Heart left ventricle (tissue), 16 donors: ENCODE measurements at places on chromosomes 5 and 9. TPM values are rescaled to one million over a fixed set of nuclear protein-coding genes. Genes with fewer than 3 reads are reported as not detected.
A peak's percentile ranks its signal among the peaks of the same experiment; 100 is the strongest.

DNA sequence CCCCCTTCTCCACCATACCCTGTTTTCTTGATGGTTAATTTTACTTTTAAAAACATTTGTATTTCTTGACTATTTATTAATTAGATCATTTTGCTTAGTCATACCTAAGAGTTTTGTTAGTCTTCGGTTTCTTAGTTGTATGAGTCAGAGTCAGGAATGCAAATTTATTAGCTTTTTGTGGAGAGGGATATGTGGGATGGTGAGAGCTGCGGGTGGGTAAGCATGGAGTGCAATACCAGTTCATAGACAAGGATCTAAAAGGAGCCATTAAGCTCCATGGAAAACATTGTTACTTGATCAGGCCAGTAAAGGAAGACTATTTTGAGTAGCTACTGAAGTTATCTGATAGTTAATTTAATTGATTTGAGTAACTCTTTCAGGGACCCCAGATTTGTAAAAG is 77.5 kb downstream of the ZSWIM6 start:
- H3K27me3 ChIP-seq: no peaks in the 10 kb centered on the region
- peaks cover 17% of the 10 kb centered on the region for H3K4me1 ChIP-seq
- no peak overlapping the region for H3K4me3 ChIP-seq
- DNase-seq: no peak
- H3K36me3 ChIP-seq: no peaks in the 10 kb centered on the region

DNA sequence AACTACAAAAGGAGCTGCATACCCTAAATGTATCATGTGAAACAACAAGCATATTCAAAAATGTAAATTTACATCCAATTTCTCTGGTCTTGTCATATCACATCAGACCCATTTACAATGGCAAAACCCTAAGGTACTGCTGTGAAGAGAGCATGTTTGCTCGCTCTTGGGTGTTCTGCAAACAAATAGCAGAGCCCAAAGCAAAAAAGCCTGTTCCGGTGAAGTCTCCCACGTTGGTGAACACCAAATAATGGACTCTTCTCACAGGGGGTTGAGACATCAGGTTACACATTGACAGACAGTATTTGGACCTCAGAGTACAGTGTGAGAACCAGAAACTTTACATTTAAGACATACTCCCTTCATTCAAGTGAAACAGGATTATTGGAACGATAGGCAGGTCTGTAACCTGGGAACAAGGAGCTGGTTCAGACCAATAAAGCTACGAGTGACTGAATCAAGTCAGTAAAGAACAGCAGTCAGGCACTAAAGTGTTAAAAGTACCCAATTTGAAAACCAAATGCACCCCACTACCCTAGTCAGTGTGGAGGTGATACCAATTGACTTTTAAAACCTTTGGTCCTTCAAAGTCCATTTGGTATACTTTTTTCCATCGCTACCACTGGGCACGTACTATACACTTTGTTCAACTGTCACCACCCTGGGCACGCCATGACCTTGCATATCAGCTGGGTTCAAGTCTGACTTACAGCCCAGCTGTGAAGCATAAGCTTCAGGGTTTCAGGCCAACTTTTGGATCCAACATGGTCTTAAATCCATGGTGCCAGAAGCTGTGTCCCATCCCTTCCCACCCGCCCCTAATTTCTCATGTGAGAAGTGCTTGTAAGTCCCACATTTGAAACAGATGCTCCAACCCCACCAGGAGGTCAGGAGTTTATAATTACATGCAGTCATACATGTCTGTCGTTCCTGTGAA is 36.4 kb downstream of the ETF1 start:
- H3K36me3 ChIP-seq: peaks cover 55% of the 10 kb centered on the region
- H3K27ac ChIP-seq: no peak overlapping the region
- H3K27me3 ChIP-seq: no peaks in the 10 kb centered on the region
- H3K4me1 ChIP-seq: peaks cover 20% of the 10 kb centered on the region
- no peak for DNase-seq

DNA sequence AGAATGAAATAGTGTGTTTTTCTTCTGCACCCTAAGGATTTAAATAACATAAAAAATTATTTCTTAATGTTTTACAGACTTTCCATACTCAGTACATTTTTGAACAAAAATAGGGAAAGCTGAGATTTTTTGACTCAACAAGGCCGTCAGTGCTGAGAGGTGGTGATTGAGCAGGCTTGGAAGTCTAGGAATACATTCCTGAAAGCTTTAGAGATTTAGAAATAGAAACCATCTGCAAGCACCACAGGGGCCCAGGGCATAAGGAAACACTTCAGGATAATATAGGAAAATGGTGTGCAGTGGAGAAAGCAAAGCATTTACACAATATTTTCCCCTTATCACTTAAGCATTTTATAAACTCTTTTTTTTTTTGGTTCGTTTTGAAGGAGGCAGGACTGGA is 5.2 kb downstream of the BASP1 start:
- no peaks in the 10 kb centered on the region for H3K36me3 ChIP-seq
- DNase-seq: no peak
- H3K27me3 ChIP-seq: peaks cover under 1% of the 10 kb centered on the region
- no peak overlapping the region for H3K27ac ChIP-seq
- H3K4me3 ChIP-seq: no peak overlapping the region

DNA sequence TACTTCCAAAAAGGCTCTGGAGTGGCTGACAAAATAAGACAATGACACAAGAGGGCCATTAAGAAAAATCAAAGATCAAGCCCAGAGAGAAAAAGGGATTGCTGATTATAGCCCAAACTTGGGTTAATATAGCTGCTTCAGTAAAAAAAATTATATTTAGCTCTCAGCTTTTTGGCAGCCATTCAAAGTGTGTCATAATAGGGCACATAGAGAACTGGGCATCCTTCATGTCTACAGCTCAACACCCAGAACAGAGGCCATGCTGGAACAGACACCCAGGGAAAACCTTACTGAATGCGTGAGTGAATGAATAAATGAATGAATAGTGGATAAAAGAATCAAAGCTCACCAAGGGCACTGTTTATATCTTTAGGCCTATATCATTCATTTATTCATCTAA is 110.1 kb downstream of the SLIT3 start:
- DNase-seq: no peak
- no peaks in the 10 kb centered on the region for H3K36me3 ChIP-seq
- no peak overlapping the region for H3K4me3 ChIP-seq

GRCh38 chr9:1292384-1292783 is 242.2 kb downstream of the DMRT2 start:
- no peak overlapping the region for H3K4me3 ChIP-seq
- H3K36me3 ChIP-seq: no peaks in the 10 kb centered on the region
- H3K27ac ChIP-seq: no peak overlapping the region
- H3K27me3 ChIP-seq: no peaks in the 10 kb centered on the region

DNA sequence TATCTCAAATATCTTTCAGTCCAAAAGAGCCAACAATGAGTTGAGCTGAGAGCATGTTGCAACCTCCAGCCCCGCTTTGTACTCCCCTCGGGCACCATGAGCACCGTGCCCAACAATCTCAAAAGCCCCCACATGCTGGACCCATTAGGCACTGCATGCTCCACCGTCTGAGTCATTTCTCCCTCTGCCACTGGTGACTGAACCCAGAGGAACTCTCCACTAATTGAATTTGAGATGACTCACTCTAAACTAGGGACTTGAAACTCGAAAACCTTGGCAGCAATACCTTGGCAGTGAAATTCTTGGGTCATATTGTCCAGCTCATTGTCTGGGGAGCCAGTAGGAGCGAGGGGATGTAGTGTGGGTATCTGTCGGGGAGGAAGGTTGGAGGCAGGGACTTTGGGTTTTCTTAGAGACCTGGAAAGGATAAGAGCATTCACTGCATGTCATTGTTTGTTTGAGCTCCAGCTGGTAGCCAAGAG is 49.9 kb upstream of the SLIT3 start:
- no peak overlapping the region for H3K27ac ChIP-seq
- no peak overlapping the region for H3K4me3 ChIP-seq
- no peaks in the 10 kb centered on the region for H3K4me1 ChIP-seq
- DNase-seq: peak; percentile 57

DNA sequence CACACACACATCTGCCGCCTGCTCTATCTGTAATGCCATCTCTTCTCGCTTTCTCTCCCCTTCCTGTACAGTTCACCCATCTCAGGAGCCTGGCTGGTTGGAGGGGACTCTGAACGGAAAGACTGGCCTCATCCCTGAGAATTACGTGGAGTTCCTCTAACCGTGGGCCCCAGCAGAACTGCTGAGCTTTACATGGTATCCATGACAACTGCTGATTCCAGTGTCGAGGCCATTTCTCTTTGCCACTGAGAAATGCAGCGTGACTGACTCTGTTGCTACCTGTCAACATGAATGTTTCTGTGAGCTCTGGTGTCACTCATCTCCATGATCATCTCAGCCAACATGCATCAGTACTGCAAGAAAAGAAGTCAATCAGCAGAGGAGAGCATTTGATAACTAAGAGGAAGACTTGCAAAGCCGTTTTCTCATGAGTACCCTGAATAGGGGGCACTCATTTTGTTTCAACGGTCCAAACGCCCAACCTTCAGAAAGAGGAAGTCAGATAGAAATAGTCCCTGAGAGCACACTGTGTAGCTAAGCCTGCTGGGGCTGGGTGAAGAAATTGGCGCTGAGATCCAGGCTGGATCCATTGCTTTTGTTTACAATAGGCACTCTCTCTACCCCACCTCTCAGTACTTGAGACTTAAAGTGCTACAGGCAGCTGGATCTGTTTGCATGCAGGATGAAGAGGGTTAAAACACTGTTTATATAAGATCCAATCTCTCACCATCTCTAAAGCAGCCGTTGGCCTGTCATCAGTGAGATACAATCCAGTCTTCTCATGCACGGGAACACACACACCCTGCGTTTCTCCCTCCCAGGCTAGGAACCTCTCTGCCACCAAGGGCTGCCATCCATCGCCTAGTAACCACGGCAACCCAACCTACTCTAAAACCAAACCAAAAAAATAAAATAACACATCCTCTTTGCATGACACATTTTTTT is 180.9 kb downstream of the NR3C1 start:
- H3K4me3 ChIP-seq: no peak overlapping the region
- peaks cover 12% of the 10 kb centered on the region for H3K4me1 ChIP-seq
- no peak for DNase-seq
- H3K36me3 ChIP-seq: no peaks in the 10 kb centered on the region
- H3K27ac ChIP-seq: no peak overlapping the region

- peaks cover 5% of the 10 kb centered on the region for H3K4me1 ChIP-seq
- peaks cover 21% of the 10 kb centered on the region for H3K36me3 ChIP-seq
- H3K27me3 ChIP-seq: no peaks in the 10 kb centered on the region
These were observed 55.1 kb downstream of the TLE1 start for GRCh38 chr9:81633952-81634854.

DNA sequence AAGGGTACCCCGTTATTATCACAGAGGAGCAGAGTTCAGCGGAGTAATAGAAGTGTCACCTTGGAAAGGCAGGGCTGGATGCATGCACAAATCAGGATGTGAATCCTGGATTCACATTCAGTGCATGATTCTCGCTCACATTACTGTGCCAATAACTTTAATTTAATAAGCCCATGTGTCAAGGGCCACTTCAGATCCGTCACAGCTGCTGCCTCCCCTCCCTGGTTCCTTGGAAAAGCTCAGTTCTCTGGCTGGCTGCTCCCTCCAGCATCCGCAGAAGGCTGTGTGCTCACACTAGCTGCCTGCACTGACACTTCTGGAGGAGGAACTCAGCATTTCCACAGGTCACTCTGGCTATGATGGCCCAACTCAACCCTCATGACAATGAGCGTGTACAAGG is 256.8 kb upstream of the ADAMTS16 start:
- no peaks in the 10 kb centered on the region for H3K27me3 ChIP-seq
- no peaks in the 10 kb centered on the region for H3K36me3 ChIP-seq
- H3K4me3 ChIP-seq: no peak overlapping the region
- no peaks in the 10 kb centered on the region for H3K4me1 ChIP-seq

DNA sequence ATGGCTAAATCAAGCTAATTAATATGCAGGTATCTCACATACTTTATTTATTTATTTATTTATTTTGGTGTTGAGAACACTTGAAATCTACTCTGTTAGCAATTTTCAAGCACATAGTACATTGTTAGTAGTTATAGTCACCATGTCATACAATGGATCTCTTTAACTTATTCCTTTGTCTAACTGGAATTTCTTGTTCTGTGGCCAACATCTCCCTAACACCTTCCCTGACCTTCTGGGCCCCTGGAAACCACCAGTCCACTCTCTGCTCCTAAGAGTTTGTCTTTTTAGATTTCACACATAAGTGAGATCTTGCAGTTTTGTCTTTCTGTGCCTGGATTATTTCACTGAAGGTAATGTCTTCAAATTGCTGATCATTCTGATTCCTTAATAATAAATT is 229.1 kb downstream of the SEMA5A start:
- DNase-seq: no peak
- peaks cover 2% of the 10 kb centered on the region for H3K36me3 ChIP-seq
- H3K27ac ChIP-seq: no peak overlapping the region
- no peaks in the 10 kb centered on the region for H3K4me1 ChIP-seq
- no peaks in the 10 kb centered on the region for H3K27me3 ChIP-seq

- H3K4me3 ChIP-seq: no peak overlapping the region
- no peak overlapping the region for H3K27ac ChIP-seq
- DNase-seq: no peak
- H3K4me1 ChIP-seq: no peaks in the 10 kb centered on the region
These were observed 152.7 kb downstream of the SNX18 start for GRCh38 chr5:54670281-54670680.

GRCh38 chr5:169534311-169534880 is 49.2 kb upstream of the SPDL1 start:
- no peak for DNase-seq
- no peak overlapping the region for H3K4me3 ChIP-seq
- no peak overlapping the region for H3K27ac ChIP-seq
- no peaks in the 10 kb centered on the region for H3K36me3 ChIP-seq

- no peaks in the 10 kb centered on the region for H3K27me3 ChIP-seq
- H3K4me3 ChIP-seq: peak overlapping the region; percentile 97
- no peak for DNase-seq
- H3K36me3 ChIP-seq: no peaks in the 10 kb centered on the region
These were observed 724 bp downstream of the TCERG1 start for GRCh38 chr5:146447734-146448380.

GRCh38 chr5:87413343-87413645 is 564 bp upstream of the CCNH start:
- peak overlapping the region; percentile 96 for H3K4me3 ChIP-seq
- peaks cover 2% of the 10 kb centered on the region for H3K4me1 ChIP-seq
- H3K36me3 ChIP-seq: no peaks in the 10 kb centered on the region
- H3K27ac ChIP-seq: peak overlapping the region; percentile 79

GRCh38 chr5:166349046-166349445 is 1942.4 kb upstream of the WWC1 start:
- no peaks in the 10 kb centered on the region for H3K36me3 ChIP-seq
- H3K27me3 ChIP-seq: no peaks in the 10 kb centered on the region
- no peak overlapping the region for H3K4me3 ChIP-seq
- H3K4me1 ChIP-seq: no peaks in the 10 kb centered on the region
- no peak overlapping the region for H3K27ac ChIP-seq
- DNase-seq: no peak

- H3K27ac ChIP-seq: no peak overlapping the region
- no peaks in the 10 kb centered on the region for H3K27me3 ChIP-seq
- H3K4me1 ChIP-seq: peaks cover 21% of the 10 kb centered on the region
- DNase-seq: no peak
- H3K36me3 ChIP-seq: no peaks in the 10 kb centered on the region
- H3K4me3 ChIP-seq: no peak overlapping the region
These were observed 92.7 kb downstream of the KCNIP1 start for GRCh38 chr5:170596482-170597044.

- H3K27me3 ChIP-seq: peaks cover under 1% of the 10 kb centered on the region
- no peaks in the 10 kb centered on the region for H3K36me3 ChIP-seq
- H3K4me1 ChIP-seq: peaks cover 50% of the 10 kb centered on the region
- no peak overlapping the region for H3K27ac ChIP-seq
- DNase-seq: peak; percentile 43
- H3K4me3 ChIP-seq: peak overlapping the region; percentile 47
These were observed 35.2 kb downstream of the KCNMB1 start for GRCh38 chr5:170353961-170354360.

The HNRNPAB gene
- 150 TPM for polyA plus RNA-seq

The ACOT12 gene
- polyA plus RNA-seq: not detected

The FBN2 gene
- polyA plus RNA-seq: 9.0 TPM

The INSL6 gene
- polyA plus RNA-seq: not detected

The CD74 gene
- 147 TPM for polyA plus RNA-seq

The PCDHGA9 gene
- polyA plus RNA-seq: 1.3 TPM

The ASTN2 gene
- 2.5 TPM for polyA plus RNA-seq

The SV2C gene
- polyA plus RNA-seq: 0.29 TPM
